CD4-positive, alpha-beta memory T cell (primary cell): ENCODE measurements at places on chromosomes 5 and 9. TPM values are rescaled to one million over a fixed set of nuclear protein-coding genes. Genes with fewer than 3 reads are reported as not detected.

PROB1 gene
- polyA plus RNA-seq: 0.11 TPM

SLC6A18 gene
- polyA plus RNA-seq: not detected

C9orf50 gene
- not detected for polyA plus RNA-seq

CAVIN4 gene
- polyA plus RNA-seq: not detected
